Hematopoietic multipotent progenitor cell treated with erythropoietin and hydrocortisone succinate and interleukin-3 and kit ligand, for 4 days (in vitro differentiated cells): ENCODE measurements at places on chromosomes 1 and 21.

GRCh38 chr21:25563361-25564116, 43.7 kb downstream of the MRPL39 start:
- DNase-seq = peak; percentile 83

GRCh38 chr1:205283270-205284147, 38.0 kb downstream of the NUAK2 start:
- no peak for DNase-seq

- DNase-seq = no peak
These were observed 10.7 kb upstream of the HUNK start for GRCh38 chr21:31862078-31862477.

DNA sequence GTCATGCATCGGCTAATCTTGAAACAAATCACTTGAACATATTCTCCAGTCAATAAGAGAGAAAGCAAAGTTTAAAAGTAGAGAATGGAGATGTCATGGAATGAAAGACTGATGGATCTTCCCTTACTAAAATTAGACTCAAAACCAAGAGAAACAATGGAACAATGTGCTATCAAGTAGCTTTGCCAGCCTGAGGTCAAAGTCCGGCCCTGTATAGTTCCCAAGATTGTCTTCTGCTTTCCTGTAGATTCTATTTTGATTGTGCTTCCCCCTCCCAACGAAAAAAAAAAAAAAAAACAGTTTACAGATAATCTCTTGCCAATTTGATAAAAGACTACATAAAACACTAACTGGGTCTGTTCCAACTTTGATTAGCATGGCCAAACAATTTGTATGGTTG, 40.8 kb upstream of the KIRREL1 start:
- no peak for DNase-seq

DNA sequence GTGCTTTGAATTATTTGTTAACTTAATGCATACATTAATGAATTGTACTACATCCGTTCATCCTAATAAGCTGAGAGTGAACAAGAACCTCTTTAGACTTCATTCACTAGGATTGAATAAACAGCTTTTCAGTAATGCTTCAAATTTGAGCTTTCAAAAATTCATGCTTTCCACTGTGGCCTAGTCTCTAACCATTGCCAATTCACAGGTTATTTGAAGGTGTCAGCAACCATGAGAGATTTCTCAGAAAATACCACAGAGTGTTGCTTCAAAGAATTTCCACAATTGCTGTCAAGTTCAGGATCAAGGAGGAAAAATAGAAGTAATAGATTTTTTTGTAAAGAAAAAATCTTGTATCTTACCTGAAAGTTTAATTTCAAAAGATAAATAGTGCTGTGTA, 72.7 kb downstream of the AK5 start:
- DNase-seq = no peak

DNA sequence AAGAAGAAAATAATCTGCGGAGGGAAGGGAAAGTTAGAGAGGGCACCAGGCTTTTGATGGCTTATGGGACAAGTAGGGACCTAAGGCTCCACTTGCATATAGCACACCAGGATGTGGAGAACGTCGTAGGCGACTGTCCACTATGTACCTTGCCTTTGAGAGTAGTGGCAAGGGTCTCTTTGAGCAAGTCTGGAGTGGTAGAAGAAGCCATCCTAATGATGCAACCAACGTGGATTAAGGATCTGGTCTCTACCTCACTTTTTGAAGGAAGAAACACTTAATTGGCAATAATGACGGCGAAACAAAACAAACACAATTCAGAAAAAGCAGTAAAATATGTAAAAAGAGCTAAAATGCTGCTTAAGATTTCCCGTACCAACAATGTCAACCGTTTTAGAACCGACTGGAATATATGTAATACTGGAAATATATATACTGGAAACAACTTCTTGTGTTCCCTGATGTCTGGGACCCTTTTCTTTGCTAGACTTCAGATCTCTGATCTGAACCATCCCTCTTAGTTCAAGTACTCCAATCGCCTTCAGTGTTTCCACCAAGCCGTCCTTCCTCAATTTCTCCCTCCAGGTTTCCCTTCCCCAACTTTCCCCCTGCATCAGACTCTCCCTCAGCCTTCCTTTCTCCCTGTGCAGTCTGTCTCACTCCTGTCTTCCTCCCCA, 821 bp upstream of the KHDRBS1 start:
- no peak for DNase-seq

- no peak for DNase-seq
These were observed 20.3 kb upstream of the C2CD2 start for GRCh38 chr21:41973861-41974751.

DNA sequence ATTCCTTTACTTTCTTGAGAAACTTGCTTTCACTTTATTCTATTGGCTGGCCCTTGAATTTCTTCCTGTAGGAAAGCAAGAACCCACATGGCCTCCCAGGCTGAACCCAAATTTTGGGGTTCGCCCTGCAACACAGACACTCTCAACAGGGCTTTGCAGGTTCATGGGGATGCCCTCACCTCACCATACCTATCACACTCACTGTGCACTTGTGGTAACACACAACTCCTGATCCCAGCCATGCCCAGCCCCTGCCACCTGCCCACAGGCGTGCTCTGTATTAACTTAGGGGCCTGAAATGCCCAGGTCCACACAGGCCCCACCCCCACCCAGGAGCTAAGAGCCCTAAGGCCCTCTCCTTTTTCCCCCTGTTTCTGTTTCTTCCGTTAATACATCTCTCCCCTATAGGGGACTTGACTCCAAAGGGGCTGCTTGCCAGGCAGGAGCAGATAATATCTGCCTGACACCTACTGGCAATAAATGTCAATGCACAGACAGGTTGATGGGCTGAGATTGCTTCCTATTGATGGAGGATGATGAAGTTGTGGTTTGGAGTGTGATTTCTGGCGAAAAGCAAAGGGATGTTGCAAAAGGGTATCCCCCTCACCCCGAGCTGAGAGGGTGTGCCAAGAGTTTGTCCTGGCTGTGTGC, 171.5 kb downstream of the AJAP1 start:
- DNase-seq = peak; percentile 28

- DNase-seq = no peak
These were observed 69.3 kb downstream of the MAN1A2 start for GRCh38 chr1:117436513-117436912.

- no peak for DNase-seq
These were observed 243.7 kb downstream of the NPHP4 start for GRCh38 chr1:5748286-5749225.

- no peak for DNase-seq
These were observed 12.9 kb upstream of the PODN start for GRCh38 chr1:53048960-53049573.

- DNase-seq = no peak
These were observed 610 bp downstream of the RBM8A start for GRCh38 chr1:145926686-145927062.

DNA sequence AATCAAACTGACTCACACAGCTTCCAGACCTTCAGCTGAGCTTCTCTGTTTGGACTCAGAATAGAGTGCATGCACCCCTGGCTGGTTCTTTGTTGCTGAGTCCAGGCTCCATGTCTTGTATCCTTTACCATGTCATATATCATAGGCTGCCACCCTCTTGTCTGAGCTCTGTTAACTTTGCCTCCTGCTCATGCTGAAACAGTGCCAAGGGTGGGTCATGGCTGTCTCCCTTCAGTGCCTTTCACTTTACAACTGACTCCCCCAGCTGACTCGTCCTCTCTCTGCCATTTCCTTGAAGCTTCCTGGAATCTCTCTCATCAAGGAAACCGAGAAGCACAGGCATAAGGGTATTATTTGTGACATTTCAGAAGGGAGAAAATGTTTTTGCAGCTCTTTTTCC, 885.3 kb downstream of the TTLL7 start:
- DNase-seq = no peak

DNA sequence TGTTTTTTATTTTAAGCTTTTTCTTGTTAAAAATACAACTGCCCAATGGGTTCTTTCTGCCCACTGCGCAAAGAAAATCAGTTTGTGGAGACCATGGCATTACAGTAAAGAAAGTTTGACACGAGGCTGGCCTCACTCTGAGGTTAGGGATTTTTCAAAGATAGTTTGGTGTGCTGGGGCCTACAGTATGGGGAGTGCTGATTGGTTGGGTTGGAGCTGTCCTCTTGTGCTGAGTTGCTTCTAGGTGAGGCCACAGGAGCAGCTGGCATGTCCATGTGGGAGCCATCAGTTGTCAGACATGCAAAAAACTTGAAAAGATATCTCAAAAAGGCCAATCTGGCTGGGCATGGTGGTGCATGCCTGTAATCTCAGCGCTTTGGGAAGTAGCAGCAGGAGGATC, 14.0 kb downstream of the OSBPL9 start:
- no peak for DNase-seq

DNA sequence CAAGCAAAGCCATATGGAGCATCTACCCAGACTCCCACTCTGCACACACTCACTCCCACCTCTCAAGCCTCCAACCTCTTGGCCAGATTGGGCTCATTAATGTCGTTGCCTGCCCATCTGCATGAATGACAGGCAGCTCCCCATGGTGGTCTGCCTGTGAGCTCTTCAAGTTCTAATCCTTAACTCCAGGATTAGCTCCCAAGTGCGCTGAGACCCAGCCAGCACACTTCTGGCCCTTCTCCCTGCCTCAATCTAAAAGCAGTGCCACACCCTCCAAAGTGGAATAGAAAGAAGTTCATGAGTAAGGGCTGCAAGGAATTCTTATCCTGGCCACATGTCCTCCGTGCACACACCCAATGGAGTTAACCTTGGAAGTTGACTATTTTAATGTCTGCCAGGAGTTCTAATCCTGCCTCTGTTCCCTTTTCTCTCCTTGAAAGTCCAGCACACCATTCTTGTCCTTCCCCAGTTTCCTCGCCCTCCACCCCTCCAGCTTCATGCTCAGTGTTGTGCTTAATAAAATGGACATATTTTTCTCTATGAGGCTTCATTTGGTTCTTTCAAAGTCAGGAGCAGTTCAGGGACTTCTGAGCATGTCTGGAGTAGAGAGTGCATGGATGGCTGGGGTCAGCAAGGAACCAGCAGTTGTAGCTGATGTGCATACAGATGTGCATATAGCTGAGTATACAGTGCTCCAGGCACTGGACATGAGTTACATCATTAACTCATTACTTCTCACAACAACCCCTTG, 30.1 kb downstream of the CAMK1G start:
- no peak for DNase-seq

- no peak for DNase-seq
These were observed 97.2 kb downstream of the CAMTA1 start for GRCh38 chr1:6882414-6882813.

GRCh38 chr21:34857874-34858273, 189.1 kb downstream of the CLIC6 start:
- no peak for DNase-seq

DNA sequence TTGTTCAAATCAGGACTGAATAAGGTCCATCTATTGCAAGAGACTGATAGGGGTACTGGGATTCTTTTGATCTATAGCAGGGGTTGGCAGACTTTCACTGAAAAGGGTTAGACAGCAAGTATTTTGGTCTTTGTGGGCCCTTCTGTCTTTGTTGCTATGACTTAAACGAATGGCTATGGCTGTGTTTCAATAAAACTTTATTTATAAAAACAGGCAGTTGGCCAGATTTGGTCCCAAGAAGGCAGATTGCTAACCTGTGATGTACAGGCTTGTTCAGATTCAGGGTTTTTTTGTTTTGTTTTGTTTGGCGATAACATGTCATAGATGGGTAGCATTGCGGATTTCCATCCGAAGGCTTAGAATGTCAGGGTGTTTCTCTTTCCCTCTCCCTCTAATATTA, 3.9 kb upstream of the BACE2 start:
- no peak for DNase-seq

- DNase-seq = no peak
These were observed 50.6 kb downstream of the NRIP1 start for GRCh38 chr21:15014221-15014620.

GRCh38 chr1:66368261-66368660, 165.7 kb upstream of the SGIP1 start:
- DNase-seq = no peak

DNA sequence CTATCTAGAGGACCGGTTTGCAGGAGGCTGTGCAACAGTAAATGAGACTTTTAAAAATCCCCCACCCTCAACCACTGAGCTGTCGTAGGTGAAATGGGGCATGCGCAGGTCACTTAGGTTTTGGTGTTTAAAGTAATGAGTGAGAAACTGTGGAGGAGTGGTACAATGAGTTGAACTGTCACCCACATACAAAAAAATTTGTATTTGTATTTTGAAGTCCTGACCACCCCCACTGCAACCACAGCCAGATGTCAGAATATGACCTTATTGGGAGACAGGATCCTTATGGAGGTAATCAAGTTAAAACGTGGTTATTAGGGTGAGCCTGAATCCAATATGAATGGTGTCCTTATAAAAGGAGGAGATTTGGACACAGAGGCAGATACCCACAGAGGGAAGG, 1.6 kb upstream of the IRF6 start:
- no peak for DNase-seq

DNA sequence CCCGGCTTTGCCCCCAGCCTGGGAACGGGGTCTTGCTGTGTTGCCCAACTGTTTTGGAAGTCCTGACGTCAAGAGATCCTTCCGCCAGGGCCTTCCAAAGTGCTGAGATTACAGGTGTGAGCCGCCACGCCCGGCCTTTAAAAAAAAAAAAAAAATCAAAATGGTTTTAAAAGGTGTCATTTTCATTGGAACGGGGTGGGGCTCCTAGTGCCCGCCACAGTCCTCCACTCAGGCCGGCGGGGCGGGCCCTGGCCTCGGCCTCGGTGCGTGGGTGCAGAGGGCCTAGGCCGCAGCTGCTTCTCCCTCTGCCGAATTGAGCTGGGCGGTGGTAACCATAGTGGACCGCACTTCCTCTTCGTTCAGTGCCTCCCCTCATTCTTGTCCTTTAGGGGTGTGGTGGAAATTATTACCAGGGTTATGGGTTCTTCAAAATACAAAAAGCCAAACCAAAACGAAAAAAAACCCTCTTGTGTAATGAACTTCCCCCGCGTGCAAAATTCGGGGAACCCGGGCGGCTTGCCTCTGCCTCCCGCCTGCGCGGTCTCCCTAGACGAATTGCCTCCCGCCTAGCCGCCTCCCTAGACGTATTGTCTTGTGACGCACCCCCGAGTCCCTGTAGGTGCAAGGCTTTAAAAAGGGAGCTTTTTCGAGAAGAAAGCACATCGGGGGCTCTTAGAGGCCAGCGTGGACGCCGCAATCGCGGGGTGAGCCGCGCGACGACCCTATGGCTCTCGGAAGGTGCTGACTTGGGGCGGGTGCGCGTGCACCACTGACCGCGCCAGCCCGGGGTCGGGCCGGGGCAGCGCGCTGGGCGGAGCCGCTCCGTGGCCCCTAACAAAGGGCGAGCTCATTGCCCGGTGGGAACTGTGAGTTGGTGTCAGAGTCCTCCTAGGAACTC, 10.5 kb upstream of the SPEN start:
- peak; percentile 89 for DNase-seq

GRCh38 chr1:164311377-164311776, 247.6 kb upstream of the PBX1 start:
- DNase-seq = no peak

GRCh38 chr1:81813691-81814090, 13.0 kb downstream of the ADGRL2 start:
- DNase-seq = no peak

GRCh38 chr1:30368651-30369240, 354.6 kb downstream of the MATN1 start:
- no peak for DNase-seq

DNA sequence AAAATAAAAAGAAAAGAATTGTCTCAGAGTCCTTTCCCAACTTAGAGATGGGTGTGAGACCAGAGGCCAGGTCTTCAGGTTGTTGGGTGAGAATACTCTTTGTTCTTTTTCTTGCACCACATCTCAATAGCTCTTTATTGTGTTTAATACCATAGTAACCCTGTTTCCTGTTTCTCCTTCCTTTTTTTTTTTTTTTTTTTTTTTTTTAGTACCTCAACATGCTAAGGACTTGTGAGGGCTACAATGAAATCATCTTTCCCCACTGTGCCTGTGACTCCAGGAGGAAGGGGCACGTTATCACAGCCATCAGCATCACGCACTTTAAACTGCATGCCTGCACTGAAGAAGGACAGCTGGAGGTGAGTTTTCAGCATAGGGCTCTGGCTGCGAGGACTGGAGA, 24.4 kb downstream of the CELF3 start:
- DNase-seq = peak; percentile 37
